ENCODE measurements at places on chromosomes 7 and 10.

DNA sequence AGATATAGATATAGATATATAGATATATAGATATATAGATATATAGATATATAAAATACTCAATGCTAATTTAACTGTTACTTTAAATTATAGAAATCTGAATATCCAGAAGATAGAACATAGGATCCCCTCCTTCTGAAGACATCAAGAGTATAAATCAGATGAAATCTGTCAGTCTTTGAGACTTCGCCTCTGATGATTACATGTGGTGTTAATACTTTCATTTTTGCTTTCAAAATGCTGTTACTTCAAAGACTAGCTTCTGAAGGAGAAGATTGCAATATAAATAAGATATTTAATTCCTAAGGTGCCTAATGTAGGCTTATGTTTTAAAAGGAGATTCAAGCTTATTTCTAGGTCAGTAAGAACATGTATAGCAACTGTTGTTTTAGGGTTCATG lies 180.4 kb downstream of the TSPAN12 start:
- DNase-seq, result no peak

- DNase-seq, result no peak
These were observed 31.4 kb downstream of the FIGNL1 start for GRCh38 chr7:50418526-50419290.

DNA sequence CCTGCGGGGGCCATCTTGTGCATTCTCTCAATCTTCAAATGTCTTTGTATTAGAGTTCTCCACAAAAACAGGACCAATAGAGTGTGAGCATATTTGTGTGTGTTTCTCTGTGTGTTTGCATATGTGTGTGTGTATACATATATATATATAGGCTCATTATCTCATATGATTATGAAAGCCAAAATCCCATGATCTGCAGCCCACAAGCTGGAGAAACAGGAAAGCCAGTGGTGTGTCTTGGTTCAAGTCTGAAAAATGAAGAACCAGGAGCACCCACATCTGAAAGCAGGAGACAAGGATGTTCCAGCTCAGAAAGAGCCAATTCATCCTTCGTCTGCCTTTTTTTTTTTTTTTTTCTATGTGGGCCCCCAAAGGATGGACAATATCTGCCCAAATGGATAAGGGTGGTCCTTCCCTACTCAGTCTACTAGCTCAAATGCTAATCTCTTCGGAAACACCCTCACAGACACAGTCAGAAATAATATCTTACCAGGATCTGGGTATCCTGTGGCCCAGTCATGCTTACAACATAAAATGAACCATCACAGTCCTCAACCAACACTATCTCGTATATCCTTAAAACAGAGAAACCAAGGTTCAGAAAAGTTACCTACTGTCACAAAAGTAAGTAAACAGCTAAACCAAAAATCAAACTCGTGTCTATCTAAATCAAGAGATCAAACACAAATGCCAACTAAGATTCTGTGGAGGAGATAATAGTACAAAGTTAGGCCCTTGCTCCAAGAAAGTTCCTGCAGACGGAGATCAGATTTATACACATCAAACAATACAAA lies 141.9 kb downstream of the JMJD1C start:
- no peak for DNase-seq

- DNase-seq, result no peak
These were observed 125.1 kb downstream of the ADAM12 start for GRCh38 chr10:126263006-126263676.

DNA sequence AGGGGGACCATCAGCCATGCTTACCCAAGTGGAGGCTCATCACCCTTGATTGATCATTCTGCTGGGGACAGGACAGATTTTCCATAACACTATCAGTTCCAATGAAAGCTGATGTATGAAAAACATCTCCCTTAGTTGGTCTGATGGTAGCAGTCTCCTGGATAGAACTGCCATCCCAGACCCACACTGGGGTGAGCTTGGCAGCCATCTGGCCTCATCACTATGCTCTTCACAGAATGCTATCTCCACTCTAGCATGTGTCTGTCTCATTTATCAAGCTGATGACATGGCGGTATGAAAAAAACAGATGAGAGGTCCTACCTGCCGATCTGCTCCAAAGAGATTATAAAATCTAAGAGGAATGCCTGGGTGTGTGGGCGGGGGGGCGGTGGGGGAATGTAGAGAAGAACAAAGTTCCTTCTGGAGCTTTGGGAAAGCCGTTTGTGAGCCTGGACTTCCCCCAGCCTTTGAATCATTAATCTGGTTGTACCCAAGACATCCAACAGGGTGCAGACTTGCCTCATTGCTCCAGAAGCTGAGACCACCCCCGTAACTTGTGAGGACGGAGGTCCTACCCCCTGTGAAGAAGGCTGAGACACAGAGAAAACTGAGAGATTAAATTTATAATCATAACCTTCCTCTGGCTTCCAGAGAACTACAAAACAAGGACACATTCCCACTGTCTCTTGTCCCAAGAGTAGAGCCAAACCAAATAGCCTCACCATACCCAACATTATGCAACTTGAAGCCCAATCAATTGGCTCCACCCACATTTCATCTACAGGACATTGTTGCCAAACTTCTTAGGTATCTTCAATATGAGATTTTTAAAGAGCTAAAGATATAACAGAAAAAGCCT lies 340.8 kb downstream of the KCNMA1 start:
- DNase-seq, result no peak

- DNase-seq, result no peak
These were observed 62.9 kb upstream of the CAMK2B start for GRCh38 chr7:44388089-44388970.

DNA sequence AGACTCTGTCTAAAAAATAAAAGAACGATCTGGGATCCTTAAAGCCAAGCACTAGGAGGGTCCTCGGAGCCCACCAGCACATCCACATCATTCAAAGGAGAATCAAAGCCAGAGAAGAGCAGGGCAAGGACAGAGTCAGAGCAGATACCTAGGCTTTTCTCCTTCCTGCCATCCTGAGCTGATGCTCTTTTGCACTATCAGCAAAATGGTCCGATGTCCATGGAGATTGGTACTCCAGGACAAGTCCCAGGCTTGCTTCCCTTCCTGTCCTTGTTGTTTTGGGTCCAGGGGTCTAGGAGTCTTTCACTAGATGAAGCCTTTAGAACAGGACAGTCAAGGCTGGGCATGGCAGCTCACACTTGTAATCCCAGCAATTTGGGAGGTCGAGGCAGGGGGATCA lies 58.0 kb upstream of the ELN start:
- DNase-seq, result no peak

DNA sequence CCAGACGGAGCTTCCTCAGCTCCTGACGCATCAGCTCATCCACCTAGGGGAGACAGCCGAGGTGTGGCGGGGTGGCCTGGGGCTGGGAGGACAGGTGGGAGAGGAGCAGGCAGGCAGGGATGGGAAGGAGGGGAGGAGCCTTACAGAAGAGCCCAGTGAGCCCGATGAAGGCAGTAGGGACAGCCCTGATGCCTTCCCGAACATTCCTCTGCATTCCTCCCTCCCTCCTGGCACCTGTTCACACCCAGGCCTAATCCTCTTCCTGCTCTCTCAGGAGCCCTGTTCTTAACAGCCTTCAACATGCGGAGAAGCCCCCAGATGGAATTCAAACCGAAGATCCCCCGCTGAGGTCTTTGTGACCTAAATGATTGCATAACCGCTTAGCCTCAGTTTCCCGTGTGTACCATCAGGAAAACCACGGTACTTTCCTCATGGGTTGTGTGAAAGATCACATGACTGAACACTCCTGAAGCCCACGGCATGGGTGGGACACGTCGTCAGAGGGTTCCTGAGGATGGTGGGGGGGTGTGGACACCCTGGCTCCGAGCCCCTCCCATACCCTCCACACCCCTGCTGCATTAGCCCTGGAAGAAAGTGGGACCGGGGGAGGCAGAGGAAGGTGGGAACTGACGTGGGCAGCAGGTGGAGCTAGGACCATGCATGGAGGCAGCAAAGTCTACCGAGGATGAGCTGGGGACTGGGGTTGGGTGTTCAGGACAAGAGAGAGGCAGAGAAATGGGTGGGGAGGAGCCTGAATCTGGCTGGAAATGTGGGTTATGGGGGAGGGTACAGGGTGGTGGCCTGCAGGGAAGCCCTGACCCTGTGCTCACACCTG lies 8.8 kb upstream of the ASB10 start:
- no peak for DNase-seq

GRCh38 chr7:561631-562373 lies 42.2 kb upstream of the PDGFA start:
- DNase-seq, result no peak

- no peak for DNase-seq
These were observed 4.4 kb downstream of the ZMIZ1 start for GRCh38 chr10:79072994-79073645.

DNA sequence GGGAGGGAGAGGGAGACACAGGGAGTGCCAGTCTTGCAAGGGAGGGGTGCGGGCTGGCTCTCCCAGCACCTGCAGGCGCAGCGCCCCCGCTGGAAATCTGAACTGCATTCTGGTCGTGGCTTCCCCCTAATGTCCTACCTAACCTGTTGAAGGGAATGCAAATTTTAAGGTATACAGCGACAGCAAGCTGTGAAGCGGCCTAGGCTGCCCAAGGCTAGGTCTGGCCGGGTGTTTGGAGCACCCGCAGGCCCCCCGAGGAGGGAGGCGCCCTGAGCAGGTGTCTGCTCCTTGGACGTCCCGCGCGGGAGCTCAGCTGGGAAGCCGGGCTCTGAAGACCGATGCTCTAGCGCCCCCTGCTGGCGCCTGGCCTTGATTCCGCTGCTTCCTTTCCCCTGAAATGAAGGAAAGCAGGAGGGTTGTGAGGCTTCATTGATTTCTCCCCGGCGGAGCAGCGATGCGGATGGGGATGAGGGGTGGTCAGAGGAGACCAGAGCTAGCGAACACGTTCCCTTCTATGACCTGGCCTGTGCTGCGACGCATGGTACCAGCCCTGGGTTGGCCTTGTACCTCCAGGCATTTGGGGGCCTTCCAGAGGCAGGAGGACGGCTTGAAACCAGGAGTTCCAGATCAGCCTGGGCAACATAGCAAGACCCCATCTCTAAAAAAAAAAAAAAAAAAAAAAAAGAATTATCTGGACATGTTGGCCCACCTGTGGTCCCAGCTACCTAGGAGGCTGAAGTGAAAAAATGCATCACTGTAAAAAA lies 601.3 kb downstream of the GALNT17 start:
- DNase-seq, result peak; percentile 76

- no peak for DNase-seq
These were observed 437.5 kb upstream of the GHITM start for GRCh38 chr10:83701799-83702198.

GRCh38 chr7:150964593-150965111 lies 13.5 kb downstream of the KCNH2 start:
- DNase-seq, result no peak

DNA sequence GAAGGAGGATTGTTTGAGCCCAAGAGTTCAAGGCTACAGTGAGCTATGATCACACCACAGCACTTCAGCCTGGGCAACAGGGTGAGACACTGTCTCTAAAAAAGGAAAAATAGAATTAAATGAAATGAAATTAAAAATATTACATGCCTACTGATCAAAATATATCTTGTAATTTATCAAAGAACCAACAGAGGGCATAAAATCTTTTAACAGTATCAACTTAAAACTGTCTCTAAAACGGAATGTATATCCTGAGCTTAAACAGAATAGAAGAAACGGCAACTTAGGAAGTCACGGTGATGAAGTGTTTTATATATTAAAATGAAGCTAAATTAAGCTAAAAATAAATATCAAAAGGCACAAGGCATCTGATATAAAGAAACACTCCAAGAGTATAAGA lies 78.8 kb downstream of the MTPAP start:
- DNase-seq, result no peak

GRCh38 chr10:77081481-77081891 lies 556.1 kb downstream of the KCNMA1 start:
- no peak for DNase-seq

- no peak for DNase-seq
These were observed 72.7 kb upstream of the PALS2 start for GRCh38 chr7:24500599-24500998.

- no peak for DNase-seq
These were observed 583.1 kb upstream of the LRRN3 start for GRCh38 chr7:110507832-110508231.

- DNase-seq, result peak; percentile 24
These were observed 69.1 kb downstream of the RTKN2 start for GRCh38 chr10:62199584-62199983.

- no peak for DNase-seq
These were observed 101.9 kb downstream of the TNS3 start for GRCh38 chr7:47479821-47480575.

GRCh38 chr10:75428434-75429158 lies 2.8 kb upstream of the LRMDA start:
- no peak for DNase-seq

DNA sequence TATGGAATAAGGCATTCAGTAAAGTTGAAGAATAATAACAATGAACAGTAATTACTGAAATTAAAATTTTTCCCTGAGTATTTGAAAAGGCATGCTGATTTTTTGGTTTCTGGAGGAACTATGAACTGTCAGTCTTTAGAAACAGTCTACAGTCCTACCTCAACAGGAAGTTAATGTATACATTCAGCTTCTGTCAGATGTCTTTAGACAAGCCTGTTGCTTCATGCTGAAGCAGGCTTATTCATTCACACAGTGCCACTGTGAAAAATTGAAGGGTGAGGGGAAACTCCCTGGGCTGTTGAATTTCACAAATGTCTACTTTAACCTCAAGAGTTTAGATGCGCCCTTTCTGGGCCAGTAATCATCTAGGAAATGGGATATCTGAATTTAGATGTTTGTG lies 3.5 kb downstream of the NRF1 start:
- DNase-seq, result peak; percentile 62

- DNase-seq, result no peak
These were observed 266.8 kb downstream of the CELF2 start for GRCh38 chr10:11284291-11285085.

DNA sequence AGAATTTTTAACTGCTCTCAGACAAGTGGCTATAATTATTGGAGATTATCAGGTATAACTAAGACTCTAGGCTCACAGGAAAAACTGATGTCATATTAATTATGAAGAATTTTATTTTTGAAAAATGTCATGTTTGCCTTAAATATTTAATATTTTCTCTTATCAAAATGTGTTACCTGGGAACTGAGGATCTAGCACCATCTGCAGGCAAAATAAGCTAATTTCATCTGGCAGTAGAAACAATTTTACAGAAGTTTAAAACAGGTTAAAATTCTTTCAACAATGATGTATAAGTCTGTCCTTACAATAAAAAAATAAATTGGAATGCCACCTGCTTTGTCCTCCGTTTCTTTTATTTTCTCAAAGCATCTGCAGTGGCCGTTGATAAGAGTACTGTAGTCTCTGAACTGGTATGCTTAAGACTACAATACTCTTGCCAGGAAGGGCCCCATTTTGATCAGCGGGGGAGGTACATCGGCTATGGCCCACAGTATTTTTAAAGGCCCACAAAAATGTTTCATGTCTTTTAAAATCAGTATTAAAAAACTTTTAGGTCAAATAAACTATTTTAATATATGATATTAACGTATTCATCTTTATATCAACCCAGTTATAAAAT lies 81.3 kb downstream of the VWDE start:
- DNase-seq, result peak; percentile 8
